NCI-H774 (cell line): ENCODE measurements at places on chromosomes 16 and 17.

GRCh38 chr17:81680150-81680549, 3.4 kb downstream of the ARL16 start:
- no peak for DNase-seq

DNA sequence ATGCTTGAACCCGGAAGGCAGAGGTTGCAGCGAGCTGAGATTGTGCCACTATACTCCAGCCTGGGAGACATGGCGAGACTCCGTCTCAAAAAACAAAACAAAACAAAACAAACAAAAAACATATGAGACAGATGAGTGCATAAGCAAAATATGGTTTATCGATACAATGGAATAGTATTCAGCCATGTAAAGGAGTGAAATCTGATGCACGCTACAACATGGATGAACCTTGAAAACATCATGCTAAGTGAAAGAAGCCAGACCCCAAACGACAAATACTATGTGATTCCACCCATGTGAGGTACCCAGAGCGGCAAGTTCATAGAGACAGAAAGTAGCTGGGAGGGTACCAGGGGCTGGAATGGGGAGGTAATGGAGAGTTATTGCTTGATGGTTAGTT, 6.8 kb downstream of the PLCD3 start:
- DNase-seq = no peak

GRCh38 chr16:83901101-83901500, 2.2 kb downstream of the MLYCD start:
- no peak for DNase-seq

DNA sequence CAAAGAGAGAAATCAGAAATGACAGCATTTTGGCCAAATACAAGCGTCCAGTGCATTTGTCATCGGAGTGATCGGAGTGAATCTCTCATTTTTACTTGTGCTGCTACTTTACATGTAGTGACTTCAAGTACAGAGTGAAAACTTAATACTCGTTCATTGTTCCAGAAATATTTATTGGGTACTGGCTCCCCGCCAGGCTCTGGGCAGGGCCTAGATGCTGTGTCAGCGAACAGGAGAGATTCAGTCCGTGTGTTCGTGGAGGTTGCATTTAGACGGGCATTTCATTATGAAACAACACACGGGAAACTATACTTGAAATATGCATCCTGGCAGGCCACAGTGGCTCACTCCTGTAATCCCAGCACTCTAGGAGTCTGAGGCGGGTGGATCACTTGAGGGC, 727.2 kb upstream of the RBFOX1 start:
- no peak for DNase-seq

GRCh38 chr17:67315865-67316264, 50.5 kb downstream of the PSMD12 start:
- no peak for DNase-seq
